ENCODE measurements at places on chromosomes 2 and 18.

- no peak for DNase-seq
These were observed 256.0 kb upstream of the POU3F3 start for GRCh38 chr2:104597942-104598341.

DNA sequence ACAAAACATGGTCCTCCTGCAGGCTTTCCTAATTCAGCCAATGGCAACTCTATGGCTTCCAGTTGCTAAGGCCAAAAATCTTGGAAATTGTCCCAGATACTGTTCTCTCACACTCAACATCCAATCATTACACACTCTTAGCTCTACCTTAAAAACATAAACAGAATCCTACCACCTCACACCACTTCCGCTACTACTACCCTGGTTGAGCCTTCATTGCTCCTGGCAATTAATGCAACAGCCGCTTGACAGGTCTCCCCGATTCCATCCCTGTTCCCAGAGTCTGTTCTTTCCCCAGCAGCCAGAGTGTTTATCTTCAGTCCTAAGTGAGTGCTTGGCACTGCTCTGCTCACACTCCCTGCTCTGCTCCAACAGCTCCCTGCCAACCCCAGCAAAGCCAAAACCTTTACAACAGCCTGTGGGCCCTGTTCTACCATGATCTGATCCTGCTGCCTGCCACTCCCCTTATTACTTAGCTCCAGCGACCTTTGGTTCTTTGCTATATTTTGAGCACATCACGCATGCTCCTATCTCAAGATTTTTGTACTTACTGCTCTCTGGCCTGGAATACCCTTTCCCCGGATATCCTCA, 67.5 kb upstream of the AMMECR1L start:
- no peak for DNase-seq

DNA sequence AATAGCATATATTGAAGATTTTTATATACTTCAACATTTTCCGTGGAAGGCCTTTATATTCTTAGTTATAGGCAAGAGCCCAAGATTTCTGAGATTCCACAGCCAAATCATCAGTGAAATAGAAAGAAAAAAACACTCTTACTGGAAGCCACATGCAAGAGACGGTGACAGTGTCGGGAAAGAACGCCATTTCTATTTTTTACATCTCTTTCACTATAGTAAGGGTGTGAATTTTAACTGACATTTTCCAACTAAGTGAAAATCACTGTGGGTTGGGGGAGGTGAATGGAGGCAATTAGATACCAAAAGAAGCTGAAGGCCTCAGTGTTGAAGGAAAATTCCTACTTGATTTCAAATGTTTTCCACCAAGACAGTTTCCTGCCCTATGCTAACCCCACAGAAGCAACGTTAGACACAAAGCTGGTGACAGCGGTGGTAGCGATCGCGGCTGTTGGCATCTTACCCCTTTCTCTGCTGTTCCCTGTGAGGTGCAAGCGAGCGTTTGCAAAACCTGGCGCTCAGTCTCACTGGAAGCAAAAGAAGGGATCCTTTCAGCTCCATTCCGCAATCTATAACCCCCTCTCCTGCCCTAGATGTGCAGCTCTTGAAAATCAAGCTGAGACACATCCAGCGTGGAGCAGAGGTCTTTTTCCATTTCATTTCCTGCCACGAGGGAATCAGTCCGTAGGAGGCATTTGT, 20.0 kb downstream of the ID2 start:
- DNase-seq = no peak

GRCh38 chr2:182584462-182584861, 131.6 kb upstream of the DNAJC10 start:
- DNase-seq = no peak

GRCh38 chr2:63589148-63589958, 590 bp downstream of the MDH1 start:
- no peak for DNase-seq

GRCh38 chr18:50429207-50429948, 54.5 kb downstream of the SKA1 start:
- DNase-seq = no peak

- no peak for DNase-seq
These were observed 314.3 kb upstream of the POU3F3 start for GRCh38 chr2:104539649-104540048.

GRCh38 chr18:47381975-47382570, 130.6 kb upstream of the SKOR2 start:
- no peak for DNase-seq

- no peak for DNase-seq
These were observed 63.6 kb downstream of the SPOPL start for GRCh38 chr2:138565230-138565598.

- DNase-seq = no peak
These were observed 408.8 kb downstream of the HRH4 start for GRCh38 chr18:24869285-24869684.

All from stimulated activated CD8-positive, alpha-beta memory T cell treated with anti-CD3 and anti-CD28 coated beads, Interleukin-7, amount 100 ng/mL, for 1 hour (primary cell).